ENCODE measurements at places on chromosomes 12 and 14.

- DNase-seq: no peak
These were observed 32.4 kb downstream of the CLMN start for GRCh38 chr14:95287176-95287754.

DNA sequence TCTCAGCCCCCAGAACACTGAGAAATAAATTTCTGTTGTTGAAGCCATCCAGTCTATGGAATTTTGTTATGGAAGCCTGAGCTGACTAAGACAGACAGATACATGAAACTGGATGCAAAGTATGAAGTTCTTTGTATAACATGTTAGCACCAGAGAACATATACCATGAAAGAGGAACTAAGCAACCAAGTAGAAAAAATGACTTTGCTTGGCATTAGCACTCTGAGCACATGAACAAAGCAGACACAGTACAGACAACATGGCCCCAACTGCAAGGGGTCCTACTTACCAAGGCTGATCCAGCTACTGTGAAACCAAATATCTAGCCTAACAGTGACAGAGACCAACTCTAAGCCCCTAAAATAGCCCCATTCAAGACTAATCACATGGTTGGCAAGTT, 13.8 kb downstream of the EXOC5 start:
- no peak for DNase-seq

- no peak for DNase-seq
These were observed 109.0 kb upstream of the ATP2B1 start for GRCh38 chr12:89817501-89818226.

DNA sequence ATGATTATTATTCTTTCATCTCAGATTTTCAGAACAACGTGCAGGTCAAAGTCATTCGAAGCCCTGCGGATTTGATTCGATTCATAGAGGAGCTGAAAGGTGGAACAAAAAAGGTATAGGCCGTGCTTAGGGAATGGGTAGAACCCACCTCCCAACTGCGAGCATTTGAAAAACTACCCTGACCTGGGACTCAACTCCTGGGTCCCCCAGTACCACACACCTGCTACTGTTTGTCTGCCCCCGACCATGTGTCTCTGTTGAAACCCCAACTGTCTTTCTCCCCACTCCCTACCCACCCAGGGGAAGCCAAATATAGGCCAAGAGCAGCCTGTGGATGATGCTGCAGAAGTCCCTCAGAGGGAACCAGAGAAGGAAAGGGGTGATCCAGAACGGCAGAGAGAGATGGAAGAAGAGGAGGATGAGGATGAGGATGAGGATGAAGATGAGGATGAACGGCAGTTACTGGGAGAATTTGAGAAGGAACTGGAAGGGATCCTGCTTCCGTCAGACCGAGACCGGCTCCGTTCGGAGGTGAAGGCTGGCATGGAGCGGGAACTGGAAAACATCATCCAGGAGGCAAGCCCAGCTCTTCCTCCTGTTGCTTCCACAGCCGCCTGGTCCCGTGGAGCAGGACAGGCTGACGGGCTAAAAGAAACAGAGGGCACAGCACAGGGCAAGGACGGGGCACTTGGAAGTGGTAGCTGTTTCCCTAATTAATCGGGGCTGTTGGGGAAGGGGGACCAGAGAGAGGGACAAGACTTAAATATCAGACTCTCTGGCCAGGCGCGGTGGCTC, 20.5 kb downstream of the AGAP2 start:
- no peak for DNase-seq

GRCh38 chr12:93186131-93186530, 191.6 kb upstream of the NUDT4 start:
- DNase-seq: no peak

DNA sequence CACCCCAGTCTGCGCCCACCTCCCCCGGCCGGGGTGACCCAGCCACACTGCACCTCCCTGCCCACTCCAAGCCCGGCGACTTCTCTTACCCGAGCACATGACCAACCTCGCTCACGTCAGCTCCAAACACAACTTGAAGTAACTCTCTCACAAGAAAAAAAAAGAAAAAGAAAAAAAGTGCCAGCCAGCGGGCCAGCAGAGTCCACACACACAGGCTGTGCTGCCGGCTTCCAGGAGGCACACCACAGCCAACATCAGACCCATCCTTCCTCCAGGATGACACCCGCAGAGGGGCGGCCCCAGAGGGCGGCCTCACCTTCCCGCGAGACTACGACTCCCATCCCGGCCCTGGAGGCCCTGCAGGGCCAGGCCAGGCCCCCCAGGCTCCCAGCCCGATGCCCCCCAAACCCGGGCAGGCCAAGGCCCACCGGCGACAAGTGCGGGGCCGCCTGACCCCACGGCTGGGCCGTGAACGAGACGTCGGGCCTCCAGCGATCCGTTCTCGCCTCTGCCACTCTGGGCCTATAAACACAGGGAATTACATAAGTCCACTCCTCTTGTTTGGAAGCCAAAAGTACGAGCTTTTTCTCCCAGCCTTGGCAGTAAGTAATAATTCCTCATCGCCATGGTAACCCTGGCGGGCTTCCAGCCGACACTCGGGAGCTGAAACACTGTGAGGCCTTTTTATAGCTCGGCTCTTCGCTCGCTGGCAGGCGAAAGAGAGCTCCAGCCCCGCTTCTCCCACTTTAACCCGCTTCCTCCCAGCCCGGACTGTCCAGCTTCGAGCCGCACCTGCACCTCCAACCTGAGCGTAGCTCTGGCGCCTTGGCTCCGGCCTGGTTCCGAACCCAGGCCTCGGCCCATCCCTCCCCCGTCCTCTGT, 49.1 kb downstream of the NCOR2 start:
- no peak for DNase-seq

DNA sequence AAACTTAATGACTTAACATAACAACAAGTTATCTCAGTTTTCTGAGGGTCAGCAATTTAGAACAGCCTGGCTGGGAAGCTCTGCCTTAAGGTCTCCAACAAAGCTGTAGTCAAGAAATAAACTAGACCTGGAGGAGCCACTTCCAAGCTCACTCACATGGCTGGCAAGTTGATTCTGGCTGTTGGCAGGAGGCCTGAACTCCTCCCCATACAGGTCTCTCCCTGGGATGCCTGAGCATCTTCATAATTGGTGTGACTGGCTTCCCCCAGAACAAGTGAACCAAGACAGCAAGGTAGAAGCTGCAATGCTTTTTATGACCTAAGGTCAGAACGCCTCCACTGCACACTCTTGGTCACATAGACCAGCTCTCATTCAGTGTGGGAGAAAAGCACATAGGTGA, 128.3 kb downstream of the SAMD4A start:
- no peak for DNase-seq

DNA sequence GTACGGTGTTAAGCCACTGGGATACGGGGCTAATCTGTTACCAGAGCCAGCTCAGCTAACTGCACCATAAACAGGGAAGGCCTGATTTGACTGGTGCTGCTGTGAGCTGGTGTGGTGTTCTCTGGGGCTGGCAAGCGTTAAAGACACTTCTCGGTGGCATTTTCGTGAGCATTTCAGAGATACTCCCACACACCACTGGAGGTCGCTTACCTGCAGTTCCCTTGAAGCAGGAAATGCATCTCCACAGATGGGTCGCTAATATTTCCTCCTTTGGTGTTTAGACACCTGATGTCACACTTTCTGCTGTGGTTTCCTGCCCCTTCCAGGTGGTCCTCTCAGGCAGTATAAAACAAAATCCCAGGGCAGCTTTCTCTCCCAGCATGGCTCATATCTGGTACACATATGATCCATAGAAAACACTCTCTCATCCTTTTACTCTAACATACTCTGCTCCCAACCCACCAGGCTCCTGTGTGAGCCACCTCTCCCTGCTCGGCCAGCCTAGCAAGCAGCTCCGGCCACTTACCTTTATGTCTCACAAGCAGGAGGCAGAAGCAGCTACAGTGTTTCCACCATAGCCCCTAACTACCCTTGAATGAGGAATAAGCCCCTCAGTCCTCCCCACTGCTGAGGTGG, 129.9 kb upstream of the GRIN2B start:
- no peak for DNase-seq

DNA sequence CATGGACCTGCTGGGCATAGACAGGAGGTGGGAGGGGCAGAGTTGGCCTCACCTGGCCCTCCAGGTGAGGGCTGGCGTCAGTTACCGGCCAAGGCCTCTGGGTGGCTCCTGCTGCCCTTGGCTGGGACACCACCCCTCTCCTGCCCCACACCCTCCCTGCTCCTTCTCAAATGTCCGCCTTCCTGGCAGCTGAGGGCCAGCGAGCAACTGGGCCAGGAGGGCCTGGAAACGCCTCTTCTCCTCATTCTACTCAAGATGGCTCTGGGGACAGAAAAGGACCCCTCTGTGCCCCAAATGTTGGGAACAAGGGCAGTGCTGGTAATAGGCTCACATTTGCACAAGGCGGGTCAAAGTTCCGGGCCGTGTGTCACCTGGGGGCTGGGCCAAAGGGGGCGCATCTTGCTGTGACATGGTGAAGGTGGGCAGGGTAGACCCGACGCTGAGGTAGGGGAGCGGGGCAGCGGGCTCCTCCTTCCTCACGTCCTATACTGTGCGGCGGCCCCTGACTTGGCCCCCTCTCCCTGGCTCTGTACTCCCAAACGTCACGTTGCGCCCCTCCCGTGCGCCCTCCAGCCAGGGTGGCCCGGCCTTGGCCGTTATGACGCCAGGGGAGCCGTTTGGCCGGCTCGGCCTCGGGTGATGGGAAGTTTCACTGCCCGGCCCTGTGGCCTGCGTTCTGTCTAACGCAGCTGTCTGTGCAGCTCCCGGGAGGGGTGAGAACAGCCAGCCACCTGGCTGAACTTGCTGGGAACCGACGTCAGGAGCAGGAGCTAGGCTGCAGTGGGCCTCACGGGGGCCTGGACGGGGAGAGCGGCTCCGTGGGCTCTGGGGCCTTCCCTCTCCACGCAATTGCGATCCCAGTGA, 18.0 kb upstream of the DLK1 start:
- no peak for DNase-seq

- DNase-seq: no peak
These were observed 15.9 kb downstream of the PACS2 start for GRCh38 chr14:105330491-105330895.

DNA sequence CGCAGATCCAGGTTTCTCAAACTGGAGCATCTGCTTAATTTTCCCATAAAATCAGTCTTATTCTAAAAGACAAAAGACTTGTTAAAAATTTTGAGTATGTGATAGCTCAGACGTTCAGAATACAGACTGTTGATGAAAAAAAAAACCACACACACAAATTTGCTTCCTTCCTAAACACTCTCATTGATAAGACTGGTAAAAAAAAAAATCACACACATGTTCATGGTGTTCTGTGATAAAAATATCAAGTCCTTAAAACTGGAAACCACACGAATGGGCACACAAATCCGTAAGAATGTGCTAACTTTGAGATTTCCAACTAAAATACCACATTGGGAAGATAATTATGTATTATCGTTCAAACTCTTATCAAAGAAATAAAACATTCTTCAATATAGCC, 6.7 kb upstream of the ARID4A start:
- DNase-seq: no peak

DNA sequence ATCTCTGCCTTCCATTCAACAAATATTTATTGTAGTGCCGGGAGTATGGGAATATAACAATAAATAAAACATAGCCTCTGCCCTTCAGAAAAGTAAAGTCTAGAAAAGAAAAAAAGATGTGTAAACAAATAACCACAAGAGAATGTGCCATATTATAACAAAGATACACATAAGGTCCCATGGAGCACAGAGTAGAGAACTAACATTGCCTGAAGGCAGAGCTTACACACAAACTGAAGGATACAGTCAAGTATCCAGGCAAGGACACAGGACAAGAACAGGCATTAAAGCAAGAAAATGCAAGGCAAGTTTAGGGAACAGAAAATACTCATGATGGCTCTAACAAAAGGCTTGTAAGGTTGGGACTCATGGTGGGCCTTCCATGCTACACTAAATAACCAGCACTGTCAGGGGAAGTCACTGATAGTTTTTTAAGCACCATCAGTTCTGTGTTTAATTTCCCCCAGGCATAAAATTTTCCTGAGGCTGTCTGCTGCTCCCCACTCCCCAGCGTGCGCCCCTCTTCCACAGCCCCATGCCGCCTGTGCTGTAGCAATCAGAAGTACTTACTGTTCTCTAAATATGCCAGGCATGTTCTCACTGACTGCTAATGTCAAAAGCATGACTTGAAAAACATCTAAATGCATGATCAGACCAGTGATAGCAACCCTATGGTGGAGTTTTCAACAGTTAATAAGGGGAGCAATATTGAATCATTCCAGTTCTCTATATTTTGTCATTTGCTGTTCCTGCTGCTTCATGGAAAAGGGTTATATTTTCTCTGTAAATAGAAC, 77.8 kb downstream of the ANKS1B start:
- no peak for DNase-seq

GRCh38 chr14:69083181-69083580, 69.7 kb downstream of the DCAF5 start:
- DNase-seq: no peak

DNA sequence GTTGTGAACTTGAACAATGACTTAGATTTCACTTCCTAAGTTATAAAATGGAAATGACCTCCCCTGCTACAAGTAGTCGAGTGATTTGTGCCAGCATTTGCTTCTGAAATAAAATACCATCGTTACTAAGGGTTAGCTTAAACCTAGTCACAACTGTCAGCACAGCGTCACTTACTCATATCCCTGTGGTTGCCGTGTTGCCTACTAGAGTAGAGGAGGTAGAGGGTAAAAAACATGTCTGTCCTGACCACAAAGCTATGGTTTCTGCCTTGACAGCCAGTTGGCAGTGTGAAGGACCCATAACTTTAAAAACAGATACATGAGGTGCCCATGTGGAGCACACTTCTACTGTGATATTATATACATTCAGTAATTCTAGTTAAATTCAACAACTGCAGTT, 234.2 kb upstream of the RGS6 start:
- no peak for DNase-seq

DNA sequence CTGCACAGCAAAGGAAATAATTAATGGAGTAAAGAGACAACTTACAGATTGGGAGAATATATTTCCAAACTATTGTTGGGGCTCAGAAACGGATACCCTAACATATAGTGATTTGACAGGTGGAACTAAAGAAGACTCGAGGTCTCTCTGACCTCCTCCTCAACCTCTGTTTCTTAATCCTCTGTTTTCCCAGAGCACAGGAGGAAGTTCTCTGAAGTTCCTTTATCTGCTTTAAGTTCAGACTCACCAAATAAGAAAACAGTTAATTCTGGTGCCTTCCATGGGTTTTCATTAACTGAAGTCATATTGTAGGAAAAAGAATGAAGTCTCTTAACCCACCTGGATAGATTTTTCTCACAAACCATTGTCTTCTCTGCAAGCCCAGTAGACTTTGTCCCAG, 29.2 kb downstream of the CLEC2D start:
- no peak for DNase-seq

DNA sequence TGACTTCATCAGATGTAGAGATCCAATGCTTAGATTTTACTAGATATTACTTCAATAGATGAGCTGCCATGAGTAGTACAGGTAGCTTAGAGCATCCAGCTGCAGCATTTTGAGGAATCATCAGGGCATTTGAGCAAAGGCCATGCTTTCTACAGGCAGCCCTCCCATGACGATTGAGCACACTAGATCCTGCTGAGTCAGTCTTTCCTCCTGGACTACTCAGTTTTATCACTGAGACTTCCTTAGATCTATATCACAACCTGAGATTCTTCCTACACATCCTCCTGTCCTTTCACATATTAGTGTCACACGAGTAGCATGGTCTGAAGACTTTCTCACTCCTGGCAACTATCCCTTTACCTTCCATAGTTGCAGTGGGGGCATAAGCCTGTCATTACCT, 1401.8 kb downstream of the FSCB start:
- no peak for DNase-seq

GRCh38 chr14:22163051-22163450, 426.0 kb downstream of the DAD1 start:
- no peak for DNase-seq

GRCh38 chr12:22059976-22060647, 14.1 kb downstream of the CMAS start:
- DNase-seq: no peak

GRCh38 chr12:50934981-50935807, 17.1 kb upstream of the HIGD1C start:
- no peak for DNase-seq

Data from activated CD4-positive, alpha-beta T cell treated with anti-CD3 and anti-CD28 coated beads for 24 hours (primary cell).